K562 (cell line): ENCODE measurements at places on chromosomes 4 and X.

- H3K4me1 ChIP-seq = no peaks in the 10 kb centered on the region
- H3K4me3 ChIP-seq = no peak overlapping the region
- no peak for DNase-seq
- H3K27ac ChIP-seq = no peak overlapping the region
- H3K27me3 ChIP-seq = no peaks in the 10 kb centered on the region
- no peaks in the 10 kb centered on the region for H3K36me3 ChIP-seq
These were observed 111.6 kb upstream of the PTPN13 start for GRCh38 chr4:86482306-86483172.

DNA sequence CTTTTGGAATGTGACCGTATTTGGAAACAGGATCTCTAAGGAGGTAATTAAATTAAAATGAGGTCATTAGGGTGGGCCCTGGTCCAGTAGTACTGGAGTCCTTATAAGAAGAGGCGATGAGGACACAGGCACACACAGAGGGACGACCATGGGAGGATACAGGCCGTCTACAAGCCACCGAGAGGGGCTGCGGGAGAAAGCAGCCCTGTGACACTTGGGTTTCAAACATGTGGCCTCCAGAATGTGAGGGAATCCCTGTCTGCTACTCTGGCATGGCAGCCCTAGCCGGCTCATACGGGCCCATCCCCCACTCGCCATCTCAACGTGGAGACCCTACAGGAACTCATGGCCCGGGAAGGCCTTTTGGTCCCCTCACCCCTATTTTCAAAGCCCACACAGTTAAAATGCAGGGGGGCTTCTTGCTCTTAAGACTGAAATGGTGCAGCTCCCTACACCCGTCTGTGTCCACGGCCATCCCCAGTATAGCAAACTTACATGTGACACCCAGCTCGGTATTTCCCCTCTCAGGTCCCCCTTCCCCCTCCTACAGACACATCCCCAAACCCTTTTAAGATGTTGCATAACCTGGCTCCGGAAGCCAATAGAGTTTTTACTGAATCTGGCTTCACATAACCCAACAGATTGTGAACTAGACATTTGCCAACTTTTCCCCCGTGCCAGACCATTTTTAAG lies 124.1 kb upstream of the TBL1X start:
- DNase-seq = no peak
- H3K27me3 ChIP-seq = no peaks in the 10 kb centered on the region
- no peaks in the 10 kb centered on the region for H3K36me3 ChIP-seq
- no peak overlapping the region for H3K4me3 ChIP-seq

DNA sequence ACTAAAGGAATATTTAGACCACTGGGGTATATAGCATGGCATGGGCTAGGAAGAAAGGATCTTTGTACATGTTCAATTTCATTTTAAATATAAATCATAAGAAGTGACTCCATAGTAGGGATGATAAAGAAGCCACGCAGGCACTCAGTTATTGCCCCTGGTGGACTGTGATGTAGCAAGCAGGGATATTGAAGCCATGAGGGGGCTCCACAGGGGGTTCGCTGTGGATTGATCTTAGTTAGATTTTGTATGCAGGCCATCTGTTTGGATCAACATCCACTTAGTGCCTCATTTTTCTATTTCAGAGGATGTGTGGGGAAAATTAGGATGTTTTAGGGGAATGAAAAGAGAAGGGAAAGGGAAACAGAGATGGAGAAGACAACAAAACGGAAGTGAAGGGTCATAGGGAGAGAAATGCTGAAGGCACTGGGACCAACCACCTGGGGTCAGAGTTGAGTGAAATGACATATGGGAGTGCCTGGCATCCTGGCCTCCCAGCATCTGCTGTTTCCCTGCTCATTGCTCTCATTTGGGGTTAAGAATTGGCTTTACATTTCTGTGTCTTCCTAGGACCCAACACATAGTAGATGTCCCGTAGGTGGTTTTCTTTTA lies 11.2 kb upstream of the FREM3 start:
- DNase-seq = peak; percentile 37
- H3K4me3 ChIP-seq = no peak overlapping the region
- H3K27me3 ChIP-seq = no peaks in the 10 kb centered on the region

DNA sequence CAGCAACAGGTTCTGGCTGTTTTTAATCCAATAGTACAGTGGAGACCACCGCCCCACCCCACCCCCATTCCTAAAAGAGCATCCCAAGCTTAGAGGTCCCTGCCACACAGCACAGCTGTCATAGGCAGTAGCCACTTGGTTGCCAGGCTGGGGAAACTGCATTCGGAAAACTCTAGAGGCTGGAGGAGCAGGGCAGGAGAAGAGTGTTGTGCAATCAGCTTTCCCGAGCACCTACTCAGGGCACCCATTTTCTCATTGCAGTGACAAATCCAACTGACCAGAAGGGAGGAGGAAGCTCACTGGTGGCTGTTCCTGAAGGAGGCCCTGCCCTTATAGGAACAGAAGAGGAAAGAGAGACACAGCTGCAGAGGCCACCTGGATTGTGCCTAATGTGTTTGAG lies 1.1 kb downstream of the CXCL1 start:
- DNase-seq = no peak
- H3K4me1 ChIP-seq = peaks cover 9% of the 10 kb centered on the region; the same call in 2 of the 3 replicates
- no peak overlapping the region for H3K4me3 ChIP-seq
- H3K27me3 ChIP-seq = no peaks in the 10 kb centered on the region

DNA sequence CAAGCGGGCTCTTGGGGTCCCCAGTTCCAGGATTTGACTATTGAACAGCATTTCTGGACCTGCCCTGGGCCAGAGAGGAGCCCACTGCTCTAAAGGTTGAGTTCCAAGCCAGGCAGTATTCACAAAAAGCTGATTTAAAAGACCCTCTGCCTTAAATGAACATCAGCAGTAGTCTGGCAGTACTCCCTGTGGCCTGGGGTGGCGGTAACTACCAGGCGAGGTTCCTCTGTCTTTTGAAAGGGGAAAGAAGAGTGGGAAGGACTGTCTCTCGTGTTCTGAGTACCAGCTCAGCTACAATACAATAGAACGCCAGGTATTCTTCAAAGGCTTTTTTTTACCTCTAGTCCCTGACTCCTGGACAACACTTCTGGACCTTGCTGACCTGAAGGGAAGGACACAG lies 456.4 kb upstream of the TEX13C start:
- H3K4me1 ChIP-seq = no peaks in the 10 kb centered on the region
- DNase-seq = no peak
- H3K36me3 ChIP-seq = no peaks in the 10 kb centered on the region
- no peak overlapping the region for H3K4me3 ChIP-seq
- no peak overlapping the region for H3K27ac ChIP-seq
- H3K27me3 ChIP-seq = no peaks in the 10 kb centered on the region

- no peaks in the 10 kb centered on the region for H3K27me3 ChIP-seq
- no peak overlapping the region for H3K4me3 ChIP-seq
- DNase-seq = no peak
- H3K27ac ChIP-seq = no peak overlapping the region
- H3K36me3 ChIP-seq = peaks cover 94% of the 10 kb centered on the region
These were observed 14.7 kb downstream of the DHX15 start for GRCh38 chr4:24569662-24570061.

GRCh38 chr4:52005604-52006273 lies 14.4 kb downstream of the LRRC66 start:
- no peak overlapping the region for H3K27ac ChIP-seq
- no peak for DNase-seq
- no peaks in the 10 kb centered on the region; the same call in 2 of the 3 replicates for H3K27me3 ChIP-seq

GRCh38 chr4:70938086-70938485 lies 35.9 kb downstream of the MOB1B start:
- H3K4me1 ChIP-seq = peaks cover 22% of the 10 kb centered on the region
- peak; percentile 61 for DNase-seq
- H3K27me3 ChIP-seq = no peaks in the 10 kb centered on the region
- H3K27ac ChIP-seq = no peak overlapping the region
- no peak overlapping the region for H3K4me3 ChIP-seq

GRCh38 chrX:65668377-65669310 lies 1.2 kb downstream of the MSN start:
- peaks cover 43% of the 10 kb centered on the region for H3K36me3 ChIP-seq
- peak; percentile 85 for DNase-seq
- H3K27me3 ChIP-seq = no peaks in the 10 kb centered on the region
- peak overlapping the region; percentile 100 for H3K27ac ChIP-seq
- peak overlapping the region; percentile 90 for H3K4me3 ChIP-seq

GRCh38 chr4:1821679-1822567 lies 28.8 kb downstream of the FGFR3 start:
- no peaks in the 10 kb centered on the region for H3K4me1 ChIP-seq
- H3K36me3 ChIP-seq = peaks cover 95% of the 10 kb centered on the region; the same call in 2 of the 3 replicates
- no peak overlapping the region for H3K27ac ChIP-seq
- no peaks in the 10 kb centered on the region for H3K27me3 ChIP-seq
- H3K4me3 ChIP-seq = no peak overlapping the region
- no peak for DNase-seq

GRCh38 chr4:130025701-130026100 lies 929.7 kb downstream of the C4orf33 start:
- H3K36me3 ChIP-seq = no peaks in the 10 kb centered on the region
- H3K27ac ChIP-seq = no peak overlapping the region
- H3K4me3 ChIP-seq = no peak overlapping the region
- H3K27me3 ChIP-seq = no peaks in the 10 kb centered on the region

- DNase-seq = no peak
- H3K36me3 ChIP-seq = no peaks in the 10 kb centered on the region
- H3K4me3 ChIP-seq = no peak overlapping the region
- no peaks in the 10 kb centered on the region for H3K4me1 ChIP-seq
- no peak overlapping the region for H3K27ac ChIP-seq
- peaks cover 23% of the 10 kb centered on the region for H3K27me3 ChIP-seq
These were observed 1.9 kb downstream of the ARHGAP6 start for GRCh38 chrX:11663875-11664210.

DNA sequence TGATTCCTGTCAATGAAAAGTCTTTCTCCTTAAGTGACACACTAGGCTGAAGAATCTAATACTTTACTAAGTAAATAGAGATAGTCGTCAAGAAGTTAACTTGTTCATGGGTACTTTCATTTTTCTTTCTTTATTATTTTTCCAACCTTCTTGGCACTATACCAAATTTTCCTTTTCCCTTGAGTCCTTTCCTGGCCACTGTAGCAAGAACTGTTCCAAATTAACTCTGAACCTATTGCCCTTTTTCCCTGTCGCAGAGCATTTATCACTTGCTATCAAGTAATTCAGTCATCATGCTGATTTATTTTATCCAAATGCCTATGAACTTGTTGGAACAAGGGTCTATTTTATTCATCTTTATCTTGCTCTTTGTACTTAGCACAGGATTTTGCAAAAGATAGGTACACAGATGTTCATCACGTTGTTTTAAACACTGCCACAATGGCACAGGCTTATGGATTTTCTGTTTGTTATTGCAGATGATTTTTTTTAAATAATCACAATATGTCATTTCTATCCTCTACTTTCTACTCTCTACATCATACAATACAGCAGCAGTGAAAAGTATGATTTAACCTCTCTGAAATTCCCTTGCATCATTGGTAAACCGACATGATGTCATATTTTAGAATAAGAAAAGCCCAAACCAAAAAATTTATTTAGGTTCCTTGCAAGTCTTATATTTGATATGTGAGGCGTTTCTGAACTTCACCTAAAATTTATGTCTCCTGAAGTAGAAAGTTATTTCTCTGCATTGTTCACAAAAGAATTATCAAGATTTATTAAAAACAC lies 2352.3 kb downstream of the PCDH7 start:
- DNase-seq = no peak
- H3K36me3 ChIP-seq = no peaks in the 10 kb centered on the region
- no peaks in the 10 kb centered on the region for H3K27me3 ChIP-seq
- no peaks in the 10 kb centered on the region for H3K4me1 ChIP-seq

DNA sequence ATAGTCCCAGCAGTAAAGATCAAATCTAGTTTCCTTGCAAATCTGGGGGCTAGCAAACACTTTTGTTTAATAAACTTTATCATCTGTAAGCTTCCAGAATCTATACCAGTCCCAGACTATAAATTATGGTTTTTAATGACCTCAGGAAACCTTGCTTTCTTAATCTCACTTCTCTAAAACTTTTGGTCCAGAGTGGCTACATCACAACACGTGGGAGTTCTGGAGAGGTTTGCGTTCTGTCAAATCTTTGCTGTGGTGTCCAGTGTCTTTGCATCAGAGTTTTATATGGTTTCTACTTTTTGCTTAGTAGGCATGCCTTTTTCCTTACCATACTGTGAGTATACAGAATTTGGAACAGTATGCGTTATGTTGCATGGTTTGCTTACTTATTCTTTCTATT lies 193.9 kb downstream of the ANK2 start:
- no peak overlapping the region for H3K27ac ChIP-seq
- no peaks in the 10 kb centered on the region for H3K36me3 ChIP-seq
- no peak overlapping the region for H3K4me3 ChIP-seq
- DNase-seq = no peak
- H3K27me3 ChIP-seq = no peaks in the 10 kb centered on the region

DNA sequence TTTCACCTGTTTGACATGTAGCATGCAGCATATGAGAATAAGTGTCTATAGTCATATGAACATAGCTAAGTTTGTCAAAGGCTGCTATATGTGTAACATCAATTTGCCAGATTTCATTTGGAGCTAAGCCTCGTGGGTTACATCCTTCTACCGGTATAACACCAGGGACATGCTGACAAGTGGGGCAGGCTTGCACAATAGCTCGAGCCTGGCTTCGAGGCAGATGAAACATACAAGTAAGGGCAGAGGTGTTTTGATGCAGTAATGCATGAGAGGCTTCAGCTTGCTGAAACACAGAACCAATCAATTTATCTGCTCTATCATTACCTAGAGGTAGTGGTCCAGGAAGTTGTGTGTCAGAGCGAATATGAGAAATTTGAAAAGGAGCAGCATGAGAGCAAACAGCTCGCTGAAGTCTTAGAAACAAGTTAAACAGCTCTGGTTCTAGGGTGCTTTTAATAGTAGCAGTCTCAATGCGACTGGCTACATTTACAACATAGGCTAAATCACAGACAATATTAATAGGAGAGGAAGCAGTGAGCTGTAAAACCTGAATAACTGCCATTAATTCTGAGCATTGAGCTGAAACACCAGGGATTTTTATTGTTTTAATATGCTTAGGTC lies 14.9 kb upstream of the UGDH start:
- H3K4me3 ChIP-seq = no peak overlapping the region
- no peak overlapping the region for H3K27ac ChIP-seq
- no peaks in the 10 kb centered on the region for H3K4me1 ChIP-seq
- no peaks in the 10 kb centered on the region for H3K36me3 ChIP-seq
- no peak for DNase-seq
- no peaks in the 10 kb centered on the region for H3K27me3 ChIP-seq

DNA sequence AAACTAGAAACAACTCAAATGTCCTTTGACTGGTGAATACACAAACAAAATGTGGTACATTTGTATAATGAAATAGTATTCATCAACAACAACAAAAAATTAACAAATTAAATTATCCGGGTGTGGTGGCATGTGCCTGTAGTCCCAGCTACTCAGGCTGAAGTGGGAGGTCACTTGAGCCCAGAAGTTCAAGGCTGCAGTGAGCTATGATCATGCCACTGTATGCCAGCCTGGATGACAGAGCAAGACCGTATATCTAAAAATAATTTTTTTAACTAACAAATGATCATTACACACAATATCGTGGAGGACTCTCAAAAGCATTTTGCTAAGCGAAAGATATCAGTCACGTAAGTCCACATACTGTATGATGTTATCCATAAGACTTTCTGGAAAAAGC lies 71.6 kb upstream of the SORBS2 start:
- no peaks in the 10 kb centered on the region for H3K36me3 ChIP-seq
- DNase-seq = no peak
- no peaks in the 10 kb centered on the region for H3K4me1 ChIP-seq
- no peak overlapping the region for H3K4me3 ChIP-seq
- no peak overlapping the region for H3K27ac ChIP-seq
